ENCODE measurements at places on chromosomes 6 and 20.

DNA sequence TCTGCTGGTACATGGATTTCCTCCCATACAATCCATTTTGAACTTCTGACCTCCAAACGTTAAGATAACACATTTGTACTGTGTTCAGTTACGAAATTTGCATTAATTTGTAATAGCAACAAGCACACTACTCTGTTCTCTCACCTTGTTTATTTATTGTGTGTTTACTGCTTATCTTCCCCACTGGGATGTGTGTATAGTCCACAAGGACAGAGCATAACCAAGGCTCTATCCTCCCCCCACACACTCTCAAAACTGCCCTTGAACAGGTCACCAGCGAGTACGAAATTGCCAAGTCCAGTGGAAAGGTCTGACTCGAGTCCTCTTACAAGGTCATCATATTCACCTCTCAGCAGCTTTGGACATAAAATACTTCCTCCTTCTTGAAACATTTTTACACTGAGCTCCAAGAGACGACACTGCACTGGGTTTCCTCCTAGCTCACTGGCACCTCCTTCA lies 18.6 kb downstream of the ADTRP start:
- peak; percentile 27 for DNase-seq

DNA sequence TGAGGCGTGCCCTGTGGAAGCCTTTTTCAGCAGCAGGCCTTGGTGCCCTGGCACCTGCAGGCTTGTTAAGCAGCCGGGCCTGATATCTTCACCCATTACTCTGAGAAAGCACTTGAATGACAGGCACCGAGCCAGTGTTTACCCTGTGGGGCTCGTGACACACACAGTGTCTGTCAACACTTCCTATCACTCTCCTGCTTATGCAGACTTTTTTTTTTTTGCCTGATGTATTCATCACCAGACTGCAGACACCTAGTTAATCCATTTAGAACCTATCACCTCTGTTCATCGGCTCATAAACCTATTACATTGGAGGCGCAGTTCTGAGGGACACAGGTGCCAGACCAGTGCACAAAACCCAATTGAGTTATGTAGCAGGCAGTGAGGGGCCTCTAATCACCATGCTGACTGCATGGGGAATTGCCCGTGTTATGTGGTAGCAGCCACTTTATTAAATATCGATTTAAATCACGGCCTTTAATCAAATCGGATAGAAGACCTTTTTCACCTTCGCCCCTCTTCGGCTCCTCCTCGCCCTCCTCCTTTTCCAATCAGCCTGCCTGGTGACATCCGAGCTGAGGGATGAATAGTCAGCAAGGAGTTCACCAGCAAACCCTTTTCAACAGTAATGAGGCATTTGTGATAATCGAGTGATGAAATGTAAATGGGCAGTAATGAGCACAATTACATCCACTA lies 962.9 kb upstream of the SLC35B3 start:
- no peak for DNase-seq

- no peak for DNase-seq
Observed at GRCh38 chr6:170040115-170040500, 250.8 kb downstream of the DLL1 start.

DNA sequence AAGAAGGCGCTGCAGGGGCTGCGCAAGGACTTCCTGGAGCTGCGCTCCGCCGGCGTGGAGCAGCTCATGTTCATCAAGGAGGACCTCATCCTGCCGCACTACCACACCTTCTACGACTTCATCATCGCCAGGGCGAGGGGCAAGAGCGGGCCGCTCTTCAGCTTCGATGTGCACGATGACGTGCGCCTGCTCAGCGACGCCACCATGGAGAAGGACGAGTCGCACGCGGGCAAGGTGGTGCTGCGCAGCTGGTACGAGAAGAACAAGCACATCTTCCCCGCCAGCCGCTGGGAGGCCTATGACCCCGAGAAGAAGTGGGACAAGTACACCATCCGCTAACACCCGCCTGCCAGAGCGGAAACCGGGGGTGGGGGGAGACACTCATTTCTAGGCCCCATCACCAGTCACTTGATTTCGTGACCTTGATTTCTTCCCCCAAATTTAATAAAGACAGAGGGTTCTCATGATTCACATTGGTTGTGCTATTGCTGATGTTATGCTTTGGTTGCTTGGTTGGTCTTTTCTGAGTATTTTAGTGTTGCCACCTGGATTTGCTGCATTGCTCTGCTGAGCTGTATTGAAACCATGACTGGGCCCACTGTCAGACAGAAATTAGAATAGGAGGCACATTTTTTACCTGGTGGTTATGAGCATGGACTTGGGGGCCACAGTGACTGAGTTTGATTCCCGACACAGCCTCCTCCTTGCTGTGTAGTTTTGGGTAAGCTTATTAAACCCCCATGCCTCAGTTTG lies 1.5 kb downstream of the FAM50B start:
- DNase-seq = peak; percentile 6

DNA sequence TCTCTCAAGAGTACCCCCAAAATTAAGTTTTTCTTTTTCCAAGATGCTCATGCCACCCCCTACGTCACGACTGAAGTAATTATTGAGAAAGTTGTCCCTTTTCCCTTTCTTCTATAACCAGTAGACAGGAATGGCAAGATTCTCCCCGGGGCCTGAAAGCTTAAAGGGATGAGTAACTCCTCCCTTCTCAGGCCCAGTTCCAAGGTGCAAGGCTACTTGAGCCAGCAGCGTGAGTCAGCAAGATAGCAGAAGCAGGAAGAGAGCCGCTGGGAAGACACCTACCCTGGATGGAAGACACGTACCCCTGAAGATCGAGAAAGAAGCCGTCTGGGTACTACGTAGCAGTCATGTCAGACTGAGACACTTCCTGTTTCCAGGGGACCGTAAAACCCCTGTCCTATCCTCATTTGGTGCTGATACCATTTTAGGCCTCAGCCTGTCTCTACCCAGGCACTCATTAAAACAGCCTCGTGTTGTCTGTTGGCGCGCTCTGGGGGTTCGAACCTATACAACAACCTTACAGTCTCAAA lies 241.0 kb downstream of the ADGRG6 start:
- no peak for DNase-seq

DNA sequence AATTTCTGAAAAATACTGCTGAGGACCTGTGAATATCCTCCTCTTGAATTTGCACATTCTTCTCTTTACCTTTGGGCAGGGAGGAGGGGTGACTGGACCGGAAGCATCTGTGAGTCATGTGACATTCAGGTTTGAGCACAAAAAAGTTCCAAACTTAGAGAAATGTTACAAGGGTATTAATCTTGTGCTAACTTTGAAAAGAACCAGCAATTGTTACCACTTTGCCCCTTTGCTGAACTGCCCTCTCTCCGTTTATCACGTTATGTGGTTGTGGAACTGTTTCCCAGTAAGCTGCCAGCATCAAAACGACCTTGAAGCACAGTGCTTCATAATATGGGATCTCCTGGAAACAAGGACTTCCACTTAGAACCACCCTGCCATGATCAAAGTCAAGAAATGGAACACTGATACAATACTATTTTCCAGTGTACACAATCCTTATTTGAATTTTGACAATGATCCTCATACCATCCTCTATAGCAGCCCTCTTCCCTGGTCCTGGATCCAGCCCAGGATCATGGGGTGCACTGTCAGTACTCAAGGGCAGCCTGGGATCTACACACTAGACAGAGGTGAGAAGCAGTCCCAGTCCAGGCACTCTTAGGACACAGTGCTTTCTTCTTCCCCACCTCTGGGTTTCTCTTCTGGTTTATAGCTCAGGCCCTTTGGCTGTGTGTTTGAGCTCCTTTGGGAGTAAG lies 2.3 kb upstream of the TUBB1 start:
- no peak for DNase-seq

GRCh38 chr6:8527818-8528217 lies 92.5 kb upstream of the SLC35B3 start:
- DNase-seq = no peak

GRCh38 chr6:11854408-11855165 lies 76.0 kb upstream of the ADTRP start:
- DNase-seq = peak; percentile 23

GRCh38 chr6:37058084-37058586 lies 52.7 kb downstream of the FGD2 start:
- DNase-seq = no peak

GRCh38 chr20:50868509-50869495 lies 62.4 kb downstream of the ADNP start:
- DNase-seq = no peak

GRCh38 chr6:68967549-68968300 lies 332.6 kb downstream of the ADGRB3 start:
- DNase-seq = peak; percentile 65

DNA sequence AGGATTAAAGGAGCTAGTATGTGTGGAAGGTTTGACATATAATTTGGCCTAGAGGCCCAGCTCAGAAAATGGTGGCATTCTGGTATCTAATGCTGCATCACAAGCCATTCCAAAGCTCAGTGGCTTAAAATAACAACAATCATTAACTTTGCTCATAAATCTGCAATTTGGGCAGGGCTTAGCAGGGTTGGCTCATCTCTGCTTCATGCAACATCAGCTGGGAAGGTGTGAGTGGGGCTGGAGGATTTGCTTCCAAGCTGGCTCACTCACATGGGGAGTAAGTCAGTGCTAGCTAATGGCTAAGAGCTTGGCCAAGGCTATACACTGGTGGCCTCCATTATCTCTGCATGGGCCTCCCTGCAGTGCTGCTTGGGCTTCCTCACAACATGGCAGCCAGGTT lies 48.0 kb upstream of the STK35 start:
- DNase-seq = no peak

GRCh38 chr6:119312875-119313338 lies 36.7 kb downstream of the MAN1A1 start:
- no peak for DNase-seq

Measured in NB4 (cell line).